Stimulated activated CD8-positive, alpha-beta memory T cell treated with anti-CD3 and anti-CD28 coated beads, Interleukin-7, amount 100 ng/mL, for 4 hours (primary cell): ENCODE measurements at places on chromosomes 11 and 22.

- no peak for DNase-seq
Observed at GRCh38 chr11:131228378-131228777, 142.0 kb upstream of the NTM start.

- DNase-seq: no peak
Observed at GRCh38 chr11:118010738-118011461, 24.7 kb downstream of the IL10RA start.

DNA sequence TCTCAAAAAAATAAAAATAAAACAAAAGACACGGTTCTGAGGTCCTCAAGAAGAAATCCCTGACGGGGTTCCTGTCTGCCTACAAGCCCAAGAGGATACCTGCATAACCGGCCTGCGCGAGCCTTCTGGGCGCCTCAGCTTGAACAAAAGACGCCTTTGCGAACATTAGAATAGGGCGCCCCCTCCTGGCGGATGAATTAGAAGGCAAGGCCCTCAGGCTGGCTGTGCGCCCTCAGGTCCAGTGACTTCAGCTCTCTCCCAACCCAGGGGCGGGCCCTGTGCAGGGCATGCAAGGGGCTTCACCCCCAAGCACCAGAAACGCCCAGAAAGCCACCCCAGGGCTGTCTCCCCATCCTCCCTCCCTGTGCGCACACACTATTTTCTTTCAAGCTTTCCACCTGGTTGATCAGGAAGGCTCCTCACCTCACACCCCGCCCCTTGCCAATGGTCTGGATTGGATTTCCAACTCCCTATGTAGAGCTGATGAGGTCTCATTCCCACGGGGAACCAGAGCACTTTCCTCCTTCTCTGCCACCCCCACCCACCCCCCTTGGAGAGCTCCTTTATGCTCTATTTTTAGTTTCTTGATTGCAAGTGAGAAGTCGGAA is 273.3 kb downstream of the BUD13 start:
- no peak for DNase-seq

DNA sequence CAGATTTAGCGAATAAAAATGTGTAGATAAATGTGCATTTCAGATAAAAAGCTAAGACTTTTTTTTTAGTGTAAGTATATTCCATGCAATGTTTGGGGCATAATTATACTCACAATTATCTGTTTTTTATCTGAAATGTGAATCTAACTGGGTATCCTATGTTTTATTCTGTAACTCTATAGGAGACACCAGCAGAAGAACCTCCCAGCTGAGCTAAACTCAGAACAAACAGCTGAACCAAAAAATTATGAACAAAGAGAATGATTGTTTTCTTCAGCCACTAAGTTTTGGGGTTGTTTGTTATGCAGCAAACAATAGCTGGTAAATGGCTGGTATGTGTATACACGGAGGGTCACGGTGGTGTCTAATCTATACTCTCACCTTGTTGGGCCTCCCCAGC is 42.9 kb downstream of the FBXO7 start:
- no peak for DNase-seq

- no peak for DNase-seq
Observed at GRCh38 chr22:45320357-45320976, 10.7 kb downstream of the FAM118A start.

DNA sequence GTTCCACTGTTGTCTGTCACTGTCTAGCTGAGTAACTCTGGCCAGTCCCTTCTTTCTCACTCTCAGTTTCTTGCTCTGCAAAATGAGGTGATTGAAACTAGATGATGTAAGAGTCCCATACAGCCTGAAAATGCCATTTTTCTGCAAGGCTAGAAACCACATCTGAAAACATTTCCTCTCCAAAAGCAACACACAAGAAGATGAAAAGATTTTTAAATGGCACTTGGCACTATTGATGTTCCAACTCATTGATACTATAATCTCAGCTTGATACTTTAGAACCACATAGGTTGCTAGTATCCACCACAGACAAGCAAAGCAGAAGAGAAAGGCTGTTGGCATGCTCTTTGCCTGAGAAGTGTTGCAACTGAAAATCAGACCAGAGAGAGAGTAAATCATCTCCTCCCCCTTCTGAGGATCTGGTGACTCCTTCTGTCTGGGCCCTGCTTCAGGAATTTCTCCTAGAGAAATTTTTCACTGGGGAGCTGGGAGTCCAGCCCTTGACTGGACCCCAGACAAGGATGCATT is 1217.9 kb downstream of the LRRC4C start:
- no peak for DNase-seq

- DNase-seq: no peak
Observed at GRCh38 chr11:69524991-69525411, 43.5 kb downstream of the LINC01488 start.

GRCh38 chr11:83773950-83774880 is 488.0 kb upstream of the CCDC90B start:
- no peak for DNase-seq

- no peak for DNase-seq
Observed at GRCh38 chr11:19366992-19367709, 126.4 kb upstream of the E2F8 start.

DNA sequence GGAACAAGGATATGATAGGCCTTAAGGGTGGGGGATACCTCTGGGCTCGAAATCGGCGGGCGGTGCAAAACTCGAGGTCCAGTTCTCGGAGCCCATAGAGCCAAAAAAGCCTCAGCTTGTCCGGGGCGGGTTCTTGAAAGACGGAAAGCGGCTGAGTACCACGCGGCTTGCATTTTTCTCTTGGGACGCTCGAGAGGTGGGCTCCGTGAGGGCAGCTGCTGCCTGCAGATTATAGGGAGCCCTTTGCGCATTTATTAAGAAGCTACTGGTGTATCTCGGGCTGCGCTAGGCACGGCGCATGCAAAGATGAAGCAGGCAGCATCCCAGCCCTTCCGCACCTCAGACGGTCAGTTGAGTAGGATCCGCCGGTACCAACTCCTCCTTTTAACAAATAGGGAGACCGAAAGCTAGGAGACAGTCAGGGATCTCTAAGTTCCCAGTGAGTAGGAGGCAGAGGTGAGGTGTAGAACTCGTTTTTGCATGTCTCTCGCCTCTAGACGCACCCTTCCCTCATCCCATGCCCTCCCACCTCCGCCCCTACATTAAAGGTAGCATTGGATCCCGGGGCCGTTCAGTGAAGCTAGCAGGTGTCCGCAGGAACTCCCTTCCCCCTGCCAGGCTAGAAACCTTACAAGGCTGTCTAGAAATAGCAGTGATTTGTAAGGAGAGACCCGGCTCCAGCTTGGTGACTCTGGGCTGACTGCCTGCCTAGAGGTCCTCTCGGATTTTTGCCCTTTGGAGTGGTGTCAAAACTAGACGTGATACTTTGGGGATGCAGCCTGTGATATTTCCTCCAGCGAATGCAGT is 768 bp downstream of the LDHA start:
- no peak for DNase-seq
